NCI-H69 (cell line): ENCODE measurements at places on chromosomes 4 and X.

- DNase-seq = no peak
Measured at GRCh38 chr4:91362125-91362524, 941.6 kb upstream of the GRID2 start.

GRCh38 chr4:4541661-4542570 is at the start of gene STX18:
Gene STX18 (minus strand): TSS chr4:4542048. CDS start chr4:4541964, 84 bp downstream.
- peak; percentile 90 for DNase-seq

DNA sequence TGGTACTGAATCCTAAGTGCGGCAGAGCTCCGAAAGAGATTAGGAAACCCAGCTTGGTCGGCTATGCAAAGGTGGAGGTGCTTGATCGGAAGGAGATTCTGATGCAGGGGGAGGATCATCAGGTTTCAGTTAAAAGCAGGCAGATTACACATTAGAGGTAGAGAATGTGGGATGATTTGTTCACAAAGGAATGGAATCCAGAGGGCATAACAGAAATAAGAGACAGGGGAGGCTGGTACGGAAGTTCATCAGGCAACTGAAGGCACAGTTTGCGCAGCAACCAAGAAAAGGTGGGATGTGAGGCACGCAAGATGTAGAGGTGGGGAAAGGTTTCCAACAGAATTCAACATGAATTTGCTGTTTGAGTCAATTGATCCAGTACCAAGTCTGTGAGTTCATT is 424 bp upstream of the ZNF330 start:
- no peak for DNase-seq

GRCh38 chr4:156158747-156159146 is 205.1 kb upstream of the CTSO start:
- no peak for DNase-seq

GRCh38 chr4:159483782-159484741 is 381.2 kb downstream of the RAPGEF2 start:
- DNase-seq = peak; percentile 69

GRCh38 chr4:92789741-92790140 is 486.0 kb downstream of the GRID2 start:
- no peak for DNase-seq

- peak; percentile 29 for DNase-seq
Measured at GRCh38 chr4:93897559-93897958, 69.0 kb downstream of the ATOH1 start.

- DNase-seq = peak; percentile 2
Measured at GRCh38 chr4:185265942-185266341, 56.5 kb downstream of the SNX25 start.

DNA sequence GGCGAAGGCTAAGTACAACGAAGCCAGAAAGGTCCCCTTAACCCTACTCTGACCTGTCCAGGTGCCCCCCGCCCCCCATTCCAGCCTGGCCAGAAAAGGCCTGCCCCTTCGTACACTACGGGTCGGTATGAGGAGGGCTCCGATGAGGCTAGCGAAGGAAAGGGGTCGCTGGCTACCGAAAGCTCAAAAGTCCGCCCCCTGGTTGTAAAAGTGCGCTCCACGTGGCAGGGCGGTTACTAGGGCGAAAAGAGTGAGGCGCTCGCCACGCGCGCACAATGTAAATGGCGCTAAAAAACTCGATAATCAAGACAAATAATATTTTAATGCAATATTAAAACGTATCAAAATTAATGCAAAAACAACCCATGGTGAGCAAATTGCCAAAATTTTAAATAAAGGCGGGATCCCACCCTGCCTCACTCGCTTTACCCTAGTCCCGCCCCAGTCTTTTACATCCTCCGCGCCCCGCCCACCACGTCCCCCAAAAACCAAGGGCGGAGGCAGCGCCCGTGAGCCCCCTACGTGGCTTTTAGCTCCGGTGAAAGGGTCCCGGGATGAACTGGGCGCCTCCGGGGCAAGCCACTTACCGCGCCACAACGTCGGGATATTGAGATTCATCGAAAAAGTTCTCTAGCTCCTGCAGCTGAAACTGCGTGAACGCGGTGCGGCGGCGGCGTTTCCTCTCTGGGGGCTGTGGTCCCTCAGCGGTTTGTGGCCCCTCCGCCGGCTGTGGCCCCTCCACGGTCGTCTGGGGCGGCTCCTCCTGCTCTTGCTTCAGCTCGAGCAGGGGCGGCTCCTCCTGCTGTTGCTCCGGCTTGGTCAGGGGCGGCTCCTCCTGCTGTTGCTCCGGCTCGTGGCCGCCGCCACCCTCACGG is 929 bp downstream of the ESX1 start:
- DNase-seq = no peak

DNA sequence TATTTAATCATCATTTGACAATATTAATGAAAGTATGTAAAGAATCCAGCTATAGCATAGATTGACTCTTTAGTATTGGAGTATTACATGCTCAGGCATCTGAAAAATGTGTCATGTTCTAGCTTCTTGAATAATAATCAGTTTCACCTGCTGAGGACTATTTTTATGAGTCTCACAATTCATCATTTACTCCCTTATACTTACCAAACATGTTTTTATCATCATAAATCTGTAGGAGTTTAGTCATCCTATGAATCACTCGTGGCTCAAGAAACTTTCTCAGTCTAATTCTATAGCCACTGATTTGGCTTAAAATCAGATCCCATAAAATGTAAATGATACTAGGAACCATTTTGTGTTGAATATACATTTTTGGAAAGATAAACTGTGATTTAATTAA is 1616.1 kb downstream of the C4orf33 start:
- DNase-seq = no peak
